Chondrocyte (in vitro differentiated cells): ENCODE measurements at places on chromosomes 7 and 10. TPM values are rescaled to one million over a fixed set of nuclear protein-coding genes. Genes with fewer than 3 reads are reported as not detected.
A peak's percentile ranks its signal among the peaks of the same experiment; 100 is the strongest.

Gene DGKB
- 0.13 to 0.60 TPM (median 0.41 TPM) in 3 replicates for total RNA-seq

Gene MOGAT3
- not detected in 3 replicates for total RNA-seq

Gene TOMM7
- 213 to 269 TPM (median 240 TPM) in 3 replicates for total RNA-seq

GRCh38 chr10:102605712-102606111, 38.6 kb upstream of the TRIM8 start:
- peak; percentile 13 for DNase-seq

DNA sequence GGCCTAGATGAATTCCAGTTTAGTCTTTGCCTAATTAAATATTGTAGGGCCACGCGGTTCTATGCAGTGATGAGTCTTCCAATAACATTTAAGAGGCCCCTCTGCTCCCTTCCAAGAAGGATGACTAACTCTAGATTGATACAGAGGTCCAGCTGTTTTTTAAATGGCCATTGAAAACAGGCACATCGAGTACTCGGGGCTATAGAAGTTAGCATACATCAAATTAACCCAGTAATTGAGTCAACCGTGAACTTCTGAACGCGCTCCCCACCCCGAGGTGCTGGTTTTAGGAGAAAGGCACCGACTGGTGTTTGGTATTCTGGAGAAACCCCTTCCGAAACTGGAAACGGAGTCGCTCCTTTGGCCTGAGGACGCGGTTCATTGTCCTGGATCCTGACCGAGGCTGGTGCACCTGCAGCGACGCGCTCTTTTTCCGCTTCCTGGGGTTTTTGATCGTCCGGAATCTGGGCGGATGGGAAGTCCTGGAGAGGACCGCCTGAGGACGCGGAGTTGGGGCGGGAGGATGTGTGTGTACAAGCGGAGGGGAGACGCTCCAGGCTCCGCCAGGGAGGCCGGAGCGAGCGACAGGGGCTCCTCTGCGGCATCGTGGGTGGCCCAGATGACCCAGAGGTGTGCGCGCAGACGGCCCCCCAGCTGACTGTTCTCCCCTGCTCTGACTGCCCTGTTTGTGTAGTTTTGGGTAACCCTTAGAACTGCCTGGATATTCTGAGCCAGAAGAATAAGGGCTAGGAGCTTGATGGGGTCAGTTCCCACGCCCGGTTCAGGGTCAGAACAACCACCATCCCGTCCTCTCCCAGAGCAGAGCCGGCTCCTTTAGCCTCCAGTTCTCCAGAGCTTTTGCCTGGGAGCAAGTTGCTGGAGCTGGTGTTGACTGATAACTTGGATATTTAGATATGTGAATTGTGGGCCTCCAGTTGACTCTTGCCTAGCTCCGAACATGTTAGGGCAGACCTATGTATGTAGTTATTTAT, 711 bp downstream of the FAM221A start:
- no peak for DNase-seq

DNA sequence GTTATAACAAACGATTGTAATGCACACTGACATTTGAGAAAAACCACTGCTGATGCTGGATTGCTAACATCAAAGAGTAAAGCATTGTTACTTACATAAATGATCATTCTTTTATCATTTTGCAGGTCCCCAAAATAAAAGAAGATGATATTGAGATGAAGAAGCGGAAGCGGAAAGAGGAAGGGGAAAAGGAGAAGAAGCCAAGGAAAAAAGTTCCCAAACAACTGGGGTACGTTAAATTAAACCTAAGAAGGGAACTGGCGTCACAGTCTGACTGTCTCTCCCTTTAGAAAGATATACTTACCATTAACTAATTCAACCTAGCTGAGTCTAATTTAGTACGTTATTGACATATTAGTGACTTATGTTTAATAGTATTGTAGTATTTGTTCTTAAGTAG, 28.1 kb downstream of the UBN2 start:
- DNase-seq: no peak
